ENCODE measurements at places on chromosomes 2 and 18. TPM values are rescaled to one million over a fixed set of nuclear protein-coding genes. Genes with fewer than 3 reads are reported as not detected.

- DNase-seq = no peak
Measured at GRCh38 chr2:165941827-165942226, 11.7 kb downstream of the TTC21B start.

DNA sequence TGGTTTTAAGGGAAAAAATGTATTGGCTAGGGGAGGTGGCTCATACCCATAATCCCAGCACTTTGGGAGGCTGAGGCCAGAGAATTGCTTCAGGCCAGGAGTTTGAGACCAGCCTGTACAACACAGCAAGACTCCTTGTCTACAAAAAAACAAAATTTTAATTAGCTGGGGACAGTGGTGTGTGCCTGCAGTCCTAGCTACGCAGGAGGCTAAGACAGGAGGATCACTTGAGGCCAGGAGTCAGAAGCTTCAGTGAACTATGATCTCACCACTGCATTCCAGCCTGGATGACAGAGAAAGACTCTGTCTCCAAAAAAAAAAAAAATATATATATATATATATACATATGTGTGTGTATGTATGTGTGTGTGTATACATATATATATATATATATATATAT, 18.5 kb downstream of the CCDC88A start:
- DNase-seq = no peak

GRCh38 chr18:47748093-47748796, 182.2 kb downstream of the SMAD2 start:
- no peak for DNase-seq

DNA sequence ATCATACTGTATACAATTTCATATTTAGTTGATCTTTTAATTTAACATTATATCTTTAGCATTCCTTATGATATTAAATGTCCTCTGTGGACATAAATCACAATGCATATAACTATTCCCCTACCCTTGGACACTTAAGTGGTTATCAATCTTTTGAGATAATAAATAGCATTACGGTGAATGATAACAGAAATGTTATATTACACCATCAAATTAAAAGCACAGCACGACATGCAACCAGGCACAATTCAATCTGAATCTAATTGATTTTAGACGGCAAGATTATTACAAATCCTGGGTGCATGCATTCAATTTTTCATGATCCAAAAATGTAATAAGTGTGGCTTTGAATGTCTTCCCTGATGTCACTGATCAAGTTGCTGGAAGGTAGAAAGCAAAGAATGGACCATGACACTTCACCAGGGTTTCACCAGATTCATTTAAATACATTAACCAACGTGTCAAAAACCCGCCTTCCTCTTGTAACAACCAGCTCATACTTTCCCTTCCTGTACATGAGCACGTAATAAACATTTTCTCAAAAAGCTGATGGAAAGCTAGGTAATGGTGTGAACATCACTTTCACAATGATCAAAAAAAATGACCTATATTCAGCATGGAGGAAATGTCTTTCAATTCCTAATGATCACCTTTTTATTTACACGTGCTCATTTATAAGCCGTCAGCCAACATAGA, 513.7 kb upstream of the ID2 start:
- no peak for DNase-seq

Gene SLC4A5
- total RNA-seq = 9.2 TPM

Gene SLC14A1
- total RNA-seq = 2.3 TPM

DNA sequence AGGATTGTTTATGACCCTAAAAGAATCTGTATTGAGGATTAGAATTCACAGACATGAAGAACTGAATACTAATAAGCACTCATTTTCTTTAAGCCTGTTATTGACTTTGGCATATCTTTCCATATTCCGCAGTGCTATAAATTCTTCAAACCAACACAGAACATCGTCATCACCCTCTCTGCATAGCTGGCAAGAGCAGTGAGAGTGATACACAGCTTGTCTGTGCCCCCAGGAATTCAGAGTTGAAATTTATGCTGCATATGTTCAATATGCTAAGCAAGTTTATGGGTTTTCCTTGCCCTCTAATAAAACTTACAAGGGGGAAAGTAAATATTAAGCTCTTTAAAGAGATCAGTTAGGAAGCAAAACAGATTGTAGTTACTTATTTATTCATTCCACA, 32.7 kb downstream of the CTLA4 start:
- DNase-seq = no peak

Gene MATN3
- total RNA-seq = 2.6 TPM

DNA sequence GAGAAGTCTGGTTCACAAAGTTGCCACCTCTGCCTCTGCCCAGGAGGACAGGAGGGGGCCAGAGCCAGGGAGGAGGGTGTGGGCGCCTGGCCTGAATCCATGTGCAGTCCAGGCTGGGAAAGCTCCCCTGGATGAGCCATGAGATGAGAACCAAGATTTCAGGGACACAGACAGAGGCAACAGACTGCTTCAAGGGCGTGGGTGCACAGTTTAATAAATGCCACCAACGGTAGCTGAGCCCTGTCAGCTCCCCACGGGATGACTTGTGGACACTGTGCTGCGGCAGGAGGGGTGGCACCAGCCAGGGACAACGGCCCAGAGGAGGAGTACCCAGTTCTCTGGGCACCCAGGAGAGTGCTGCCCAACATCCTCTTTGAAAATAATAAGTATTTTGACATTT, 15.2 kb downstream of the CAPG start:
- peak; percentile 58 for DNase-seq

DNA sequence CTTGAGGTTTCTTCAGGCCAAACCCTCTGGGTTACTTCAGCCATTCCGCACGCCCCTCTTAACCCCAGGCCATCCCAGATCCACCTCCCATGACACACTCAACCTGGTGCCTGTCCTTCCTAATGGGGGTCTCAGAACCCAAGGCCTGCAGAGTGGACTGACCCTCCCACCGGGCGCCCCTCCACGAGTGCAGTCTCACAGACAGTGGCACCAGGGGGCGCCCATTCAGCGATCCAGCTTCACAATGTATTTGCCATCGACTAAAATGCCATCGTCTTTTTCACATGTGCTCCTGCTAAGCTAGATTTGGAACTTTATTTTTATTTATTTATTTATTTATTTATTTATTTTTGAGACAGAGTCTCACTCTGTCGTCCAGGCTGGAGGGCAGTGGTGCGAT, 38.5 kb downstream of the INPP5D start:
- DNase-seq = no peak

Gene ATP6V1B1
- 4.6 TPM for total RNA-seq

- DNase-seq = no peak
Measured at GRCh38 chr2:239890206-239890746, 134.9 kb downstream of the NDUFA10 start.

- DNase-seq = no peak
Measured at GRCh38 chr2:158753641-158754611, 41.2 kb upstream of the DAPL1 start.

- DNase-seq = no peak
Measured at GRCh38 chr18:41872206-41872605, 82.8 kb upstream of the PIK3C3 start.

DNA sequence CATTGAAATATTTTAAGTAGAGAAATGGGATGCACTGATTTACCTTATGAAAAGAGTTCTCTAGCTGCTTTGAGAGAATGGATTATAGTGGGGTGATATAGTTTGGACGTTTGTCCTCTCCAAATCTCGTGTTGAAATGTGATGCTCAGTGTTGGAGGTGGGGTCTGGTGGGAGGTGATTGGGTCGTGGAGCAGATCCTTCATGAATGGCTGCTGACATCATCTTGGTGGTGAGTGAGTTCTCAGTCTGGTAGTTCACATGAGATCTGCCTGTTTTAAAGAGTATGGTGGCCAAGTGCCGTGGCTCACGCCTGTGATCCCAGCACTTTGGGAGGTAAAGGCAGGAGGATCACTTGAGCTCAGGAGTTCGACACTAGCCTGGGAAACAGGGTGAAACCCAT, 58.7 kb upstream of the SH3RF3 start:
- no peak for DNase-seq

Gene SPDYA
- 0.98 TPM for total RNA-seq

Gene GLB1L
- total RNA-seq = 11.8 TPM

Gene POTEC
- not detected for total RNA-seq

- no peak for DNase-seq
Measured at GRCh38 chr18:23693846-23694245, 4.6 kb downstream of the LAMA3 start.

- DNase-seq = no peak
Measured at GRCh38 chr18:39743463-39743862, 2177.9 kb upstream of the CELF4 start.

GRCh38 chr18:27165412-27165811, 19.7 kb downstream of the CHST9 start:
- DNase-seq = no peak

Gene NGEF
- total RNA-seq = 6.3 TPM

Gene ALLC
- total RNA-seq = not detected

DNA sequence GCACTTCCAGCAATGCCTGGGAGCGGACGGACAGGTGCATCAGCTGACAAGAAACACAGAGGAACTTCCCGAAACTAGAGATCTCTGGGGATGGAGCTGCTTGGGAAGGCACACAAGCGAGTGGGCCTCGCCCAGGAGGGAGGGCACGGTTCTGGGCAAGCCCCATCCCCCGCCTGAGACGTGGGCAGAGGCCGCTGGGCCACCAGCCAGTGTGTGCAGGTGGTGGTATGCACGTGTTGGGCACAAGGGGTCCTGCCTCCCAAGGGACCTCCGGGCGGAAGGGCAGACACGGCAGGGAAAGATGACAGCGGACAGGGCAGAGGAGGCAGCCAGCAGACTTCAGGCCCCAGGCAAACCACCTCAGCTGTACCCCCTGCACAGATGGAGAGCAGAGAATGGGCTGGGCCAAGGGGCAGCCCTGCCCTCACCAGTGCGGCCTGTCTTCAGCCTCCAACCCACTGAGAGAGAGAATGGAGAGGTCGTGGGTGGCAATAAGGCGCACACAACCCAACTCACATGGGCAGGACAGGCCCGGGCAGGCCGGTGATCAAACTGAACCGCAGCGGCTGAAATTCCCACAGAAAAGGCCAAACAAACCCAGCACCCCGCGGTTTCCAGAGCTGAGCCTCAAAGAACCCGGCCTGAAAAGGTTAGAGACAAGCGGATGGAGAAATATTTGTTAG, 51.2 kb downstream of the HDAC4 start:
- DNase-seq = peak; percentile 53

Gene CMPK2
- total RNA-seq = 4.0 TPM

GRCh38 chr18:49610022-49610445, 48.2 kb downstream of the LIPG start:
- DNase-seq = no peak
